ENCODE measurements at places on chromosomes 3 and 15. TPM values are rescaled to one million over a fixed set of nuclear protein-coding genes. Genes with fewer than 3 reads are reported as not detected.

- no peak overlapping the region for H3K4me3 ChIP-seq
- no peak for DNase-seq
- no peaks in the 10 kb centered on the region for H3K36me3 ChIP-seq
- no peaks in the 10 kb centered on the region for H3K27me3 ChIP-seq
- no peak overlapping the region for H3K27ac ChIP-seq
These were observed 57.8 kb upstream of the TGFBR2 start for GRCh38 chr3:30548600-30548999.

DNA sequence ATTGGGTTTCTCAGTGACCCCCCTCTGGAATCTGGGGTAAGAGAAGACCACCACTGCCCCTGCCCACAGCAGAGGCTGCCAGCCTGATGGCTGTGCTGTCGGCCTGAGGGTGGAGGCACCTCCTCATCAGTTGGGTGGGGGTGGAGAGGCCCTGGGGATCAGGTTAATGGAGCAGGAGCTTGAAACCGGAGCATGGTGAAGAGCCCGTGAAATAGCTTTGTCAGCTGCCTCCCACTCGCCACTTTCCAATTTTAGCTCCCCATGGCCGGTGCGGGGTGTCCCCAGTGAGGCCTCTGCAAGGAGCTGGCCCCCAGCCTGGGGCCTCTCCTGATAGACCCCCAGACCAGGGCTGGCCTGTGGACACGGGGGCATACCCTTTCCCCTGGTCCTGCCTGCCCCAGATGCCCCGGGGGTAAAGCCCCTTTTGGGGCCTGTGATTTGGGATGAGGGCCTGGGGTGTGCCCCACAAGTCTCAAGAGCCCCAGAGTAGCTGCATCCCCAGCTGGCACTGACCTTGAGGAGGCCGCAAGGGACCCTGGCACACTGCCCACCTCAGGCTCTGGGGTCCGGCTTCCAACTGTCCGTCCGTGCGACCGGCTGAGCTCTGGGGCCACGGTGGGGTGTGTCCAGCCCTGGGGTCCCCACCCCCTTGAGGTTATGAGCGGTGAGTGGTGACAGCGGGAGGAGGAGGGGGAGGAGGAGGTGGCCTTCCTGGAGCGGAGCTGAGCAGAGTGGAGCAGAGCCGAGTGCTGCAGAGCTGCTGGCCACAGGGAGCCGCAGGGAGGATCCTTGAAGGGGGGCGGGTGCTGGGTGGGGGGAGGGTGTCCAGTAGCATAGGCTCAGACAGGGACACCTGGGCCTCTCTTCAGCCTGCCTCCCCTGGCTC, at the start of gene HHATL:
HHATL (minus strand) TSS at position 733 of the 886 bp plus-strand sequence. CDS start 1,972 bp downstream, outside the sequence.
- no peak within 1 kb of the TSS for H3K27ac ChIP-seq
- H3K36me3 ChIP-seq, result no peaks in the 10 kb centered on the region
- H3K4me1 ChIP-seq, result no peaks in the 10 kb centered on the region
- no peak for DNase-seq
- no peaks in the 10 kb centered on the region for H3K27me3 ChIP-seq

DNA sequence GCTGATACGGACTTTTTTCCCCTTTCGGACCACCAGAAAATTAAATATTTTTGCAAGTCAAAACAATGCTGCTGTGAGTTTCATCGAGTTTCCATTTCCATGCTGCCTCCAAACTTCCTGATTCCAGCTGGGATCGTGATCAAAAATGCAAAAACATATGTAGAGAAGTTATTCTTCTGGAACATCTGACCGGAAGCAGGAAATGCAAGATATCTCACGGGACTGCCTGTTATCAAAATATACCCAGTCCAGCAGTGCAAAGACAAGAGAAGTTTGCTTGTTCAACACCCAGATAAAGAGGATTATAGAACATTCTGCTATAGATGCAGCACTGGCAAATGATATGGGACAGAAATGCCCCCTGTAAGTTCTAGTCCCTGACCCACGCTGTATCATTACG, 726.7 kb upstream of the NR2F2 start:
- no peaks in the 10 kb centered on the region for H3K27me3 ChIP-seq
- peak overlapping the region; percentile 60 for H3K27ac ChIP-seq
- no peak overlapping the region for H3K4me3 ChIP-seq

DNA sequence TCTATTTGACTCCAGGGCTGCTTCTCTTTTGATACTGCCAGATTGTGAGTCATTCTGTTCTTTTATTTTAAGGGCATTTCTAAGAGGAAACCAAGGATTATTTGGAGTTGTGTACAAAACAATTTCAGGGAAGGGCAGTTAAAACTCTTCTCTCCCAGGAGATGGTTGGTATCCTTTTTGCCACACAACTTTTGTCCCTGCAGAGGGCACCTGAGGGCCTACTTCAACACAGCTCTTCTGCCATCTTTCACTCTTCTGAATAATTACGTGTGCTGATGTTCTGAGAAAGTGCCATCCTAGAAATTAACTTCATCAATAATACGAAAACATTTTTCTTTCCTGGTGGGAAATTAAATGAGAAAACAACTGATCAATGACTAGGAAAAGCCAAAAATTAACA, 75.7 kb upstream of the GADL1 start:
- no peak overlapping the region for H3K27ac ChIP-seq
- H3K4me3 ChIP-seq, result no peak overlapping the region
- H3K4me1 ChIP-seq, result no peaks in the 10 kb centered on the region
- no peaks in the 10 kb centered on the region for H3K36me3 ChIP-seq

DNA sequence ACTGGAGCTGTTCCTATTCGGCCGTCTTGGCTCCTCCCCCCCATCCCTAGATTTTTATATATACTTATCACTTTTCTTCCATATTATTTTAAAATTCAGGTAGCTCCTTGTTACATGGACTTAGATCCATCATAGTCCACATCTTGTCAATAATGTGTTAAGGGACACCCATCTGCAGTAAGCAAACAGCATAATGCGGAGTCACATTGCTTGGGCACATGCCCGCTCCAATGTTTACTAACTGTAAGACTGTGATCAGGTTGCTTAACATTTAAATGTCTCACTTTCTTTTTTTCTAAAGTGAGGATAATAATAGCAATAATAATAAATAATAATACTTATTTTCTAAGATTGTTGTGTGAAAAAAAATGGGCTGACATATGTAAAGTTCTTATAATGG, 303.2 kb upstream of the SOX14 start:
- H3K4me3 ChIP-seq, result no peak overlapping the region
- H3K4me1 ChIP-seq, result no peaks in the 10 kb centered on the region
- H3K36me3 ChIP-seq, result no peaks in the 10 kb centered on the region
- H3K27me3 ChIP-seq, result no peaks in the 10 kb centered on the region
- no peak for DNase-seq

- no peak overlapping the region for H3K4me3 ChIP-seq
- H3K27ac ChIP-seq, result no peak overlapping the region
- peak; percentile 21 for DNase-seq
- H3K4me1 ChIP-seq, result no peaks in the 10 kb centered on the region
- H3K36me3 ChIP-seq, result no peaks in the 10 kb centered on the region
These were observed 29.3 kb upstream of the XYLB start for GRCh38 chr3:38317192-38317759.

PP2D1 gene
- total RNA-seq, result not detected

STAB1 gene
- total RNA-seq, result 53.1 TPM

PIF1 gene
- 1.1 TPM for total RNA-seq

MOBP gene
- 0.18 TPM for total RNA-seq

RYK gene
- 132 TPM for total RNA-seq

DNA sequence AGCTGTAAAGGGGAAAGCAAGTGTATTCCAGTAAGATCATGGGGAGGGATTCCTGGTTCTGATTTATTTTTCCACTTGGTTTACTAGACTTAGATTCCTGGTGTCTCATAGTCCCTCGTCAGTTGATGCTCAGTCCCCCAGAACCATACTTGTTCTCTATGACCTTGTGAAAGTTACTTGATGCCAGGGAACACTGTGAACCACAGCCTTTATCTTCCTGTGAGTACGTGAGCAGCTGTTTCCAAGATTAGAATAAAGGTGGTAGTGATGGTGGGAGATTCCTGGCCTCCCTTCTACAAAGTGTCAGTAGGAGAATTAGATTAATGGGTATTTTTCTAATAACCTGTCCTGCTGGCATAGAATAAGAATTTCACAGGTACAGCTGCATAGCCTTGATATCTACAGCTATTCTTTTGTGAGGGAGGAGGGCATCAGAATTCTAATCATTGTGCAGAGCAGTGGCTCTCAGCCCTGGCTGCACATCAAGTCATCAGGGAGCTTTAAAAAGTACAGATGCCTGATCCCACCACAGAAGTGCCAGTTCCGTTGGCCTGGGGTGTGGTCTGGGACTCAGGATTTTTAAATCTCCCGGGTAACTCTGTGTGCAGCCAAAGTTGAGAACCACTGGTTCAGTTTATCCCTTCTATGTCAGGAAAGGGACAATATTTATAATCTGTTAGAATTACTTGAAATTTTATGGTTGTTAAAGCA, 20.0 kb downstream of the GPD1L start:
- DNase-seq, result no peak
- H3K4me1 ChIP-seq, result peaks cover 6% of the 10 kb centered on the region
- H3K27me3 ChIP-seq, result no peaks in the 10 kb centered on the region
- no peak overlapping the region for H3K4me3 ChIP-seq
- H3K36me3 ChIP-seq, result peaks cover 5% of the 10 kb centered on the region

TMCO5A gene
- total RNA-seq, result not detected

DNA sequence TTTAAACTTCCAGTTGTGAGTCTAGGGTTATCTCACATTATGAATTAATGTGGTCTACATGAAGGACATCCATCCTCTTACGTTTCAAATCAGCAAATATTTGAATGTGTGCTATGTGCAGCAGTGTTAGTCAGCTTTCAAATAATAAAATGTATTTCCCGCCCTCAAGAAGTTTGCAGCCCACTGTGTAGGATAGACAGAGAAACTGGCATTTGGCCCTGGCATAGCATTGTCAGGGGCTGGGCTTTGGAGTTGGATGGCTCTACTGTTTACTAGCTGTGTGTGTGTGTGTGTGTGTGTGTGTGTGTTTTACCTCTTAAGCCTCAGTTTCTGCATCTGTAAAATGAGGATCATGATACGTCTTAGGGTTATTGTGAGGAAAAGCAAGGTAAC, 400.5 kb upstream of the C2CD4B start:
- H3K4me1 ChIP-seq, result peaks cover 29% of the 10 kb centered on the region
- H3K4me3 ChIP-seq, result no peak overlapping the region
- H3K27me3 ChIP-seq, result no peaks in the 10 kb centered on the region
- H3K27ac ChIP-seq, result no peak overlapping the region
- no peaks in the 10 kb centered on the region for H3K36me3 ChIP-seq
